A549 treated with RU486 at 1 μM for 4 hours (cell line): ENCODE measurements at places on chromosomes 3 and 15. TPM values are rescaled to one million over a fixed set of nuclear protein-coding genes. Genes with fewer than 3 reads are reported as not detected.

The SPSB4 gene
- total RNA-seq = 0.08 to 0.26 TPM (median 0.12 TPM) in 5 replicates

The CCDC191 gene
- 1.5 to 1.9 TPM (median 1.7 TPM) in 5 replicates for total RNA-seq

The ST3GAL6 gene
- total RNA-seq = 0.40 to 1.9 TPM (median 0.96 TPM) in 5 replicates

The GOLGA8J gene
- total RNA-seq = not detected in 5 replicates

The ASB14 gene
- total RNA-seq = not detected in 5 replicates

The STRA6 gene
- total RNA-seq = 41.7 to 72.7 TPM (median 62.4 TPM) in 5 replicates

The GOLGA6B gene
- 0.09 TPM in 1 of 5 replicates, not detected in the others for total RNA-seq

The AGTR1 gene
- 0.30 to 0.80 TPM (median 0.42 TPM) in 4 of 5 replicates, not detected in the other for total RNA-seq
